Left renal cortex interstitium (tissue), 4 donors: ENCODE measurements at places on chromosomes 16 and 17.

DNA sequence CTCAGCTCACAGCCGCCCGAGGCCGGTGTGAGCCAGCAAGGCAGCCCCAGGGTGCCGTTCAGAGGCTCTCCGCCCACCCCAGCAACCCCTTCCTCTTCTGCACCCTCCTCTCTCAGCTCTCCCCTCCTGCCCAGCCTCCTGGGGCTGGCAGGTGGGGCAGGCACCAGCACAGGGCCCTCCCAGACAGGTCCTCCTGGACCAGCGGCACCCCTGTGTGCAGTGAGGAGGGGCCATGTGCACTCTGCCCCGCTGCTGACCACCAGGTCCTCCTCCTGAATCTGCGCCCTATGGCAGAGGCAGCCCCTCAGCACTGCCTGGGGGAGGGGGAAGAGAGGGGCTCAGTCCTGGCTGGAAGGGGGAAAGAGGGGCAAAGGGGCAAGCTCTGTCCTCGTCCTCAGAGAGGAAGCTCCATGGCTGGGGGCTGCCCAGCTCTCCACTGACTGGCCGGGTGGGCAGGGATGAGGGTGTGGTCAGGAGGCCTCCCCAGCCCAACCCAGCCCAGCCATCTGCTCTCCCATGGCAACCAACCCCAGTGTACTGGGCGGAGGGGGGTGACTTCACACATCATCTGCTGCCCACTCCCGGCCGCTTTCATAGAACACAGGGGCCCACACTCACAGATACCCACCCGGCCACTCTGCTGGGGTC is 5.4 kb upstream of the BCAR1 start:
- DNase-seq: no peak

DNA sequence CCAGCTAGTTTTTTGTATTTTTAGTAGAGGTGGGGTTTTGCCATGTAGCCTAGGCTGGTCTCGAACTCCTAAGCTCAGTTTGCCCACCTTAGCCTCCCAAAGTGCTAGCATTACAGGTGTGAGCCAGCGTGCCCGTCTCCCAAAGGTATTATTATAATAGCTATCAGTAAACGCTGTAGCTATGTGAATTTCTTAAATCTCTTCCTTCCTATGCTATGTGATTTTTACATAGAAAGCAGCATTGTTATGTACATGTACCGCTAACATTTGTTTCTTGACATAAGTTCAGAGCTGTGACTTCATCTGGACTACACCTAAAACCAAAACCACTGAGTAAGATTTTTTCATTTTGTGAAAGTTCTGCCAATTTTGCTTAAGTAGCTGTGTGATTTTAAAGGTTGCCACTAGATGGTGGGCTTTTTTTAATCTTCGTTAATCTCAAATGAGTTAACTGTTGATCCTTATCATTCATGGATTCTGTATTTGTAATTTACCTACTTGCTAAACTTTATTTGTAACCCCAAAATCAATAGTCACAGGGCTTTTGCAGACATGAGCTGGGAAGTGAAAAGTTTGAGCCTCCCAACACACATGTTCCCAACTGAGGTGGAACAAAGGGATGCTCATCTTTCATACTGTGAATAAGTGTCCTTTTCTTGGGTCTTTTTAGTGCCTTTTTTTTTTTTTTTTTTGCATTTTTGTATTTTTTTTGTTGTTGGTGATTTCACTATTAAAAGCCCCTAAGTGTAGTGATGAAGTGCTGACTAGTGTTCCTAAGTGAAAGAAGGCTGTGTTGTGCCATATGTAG is 21.9 kb downstream of the PRKAR1A start:
- DNase-seq: no peak

GRCh38 chr17:3641717-3642486 is 5.3 kb downstream of the CTNS start:
- no peak for DNase-seq

DNA sequence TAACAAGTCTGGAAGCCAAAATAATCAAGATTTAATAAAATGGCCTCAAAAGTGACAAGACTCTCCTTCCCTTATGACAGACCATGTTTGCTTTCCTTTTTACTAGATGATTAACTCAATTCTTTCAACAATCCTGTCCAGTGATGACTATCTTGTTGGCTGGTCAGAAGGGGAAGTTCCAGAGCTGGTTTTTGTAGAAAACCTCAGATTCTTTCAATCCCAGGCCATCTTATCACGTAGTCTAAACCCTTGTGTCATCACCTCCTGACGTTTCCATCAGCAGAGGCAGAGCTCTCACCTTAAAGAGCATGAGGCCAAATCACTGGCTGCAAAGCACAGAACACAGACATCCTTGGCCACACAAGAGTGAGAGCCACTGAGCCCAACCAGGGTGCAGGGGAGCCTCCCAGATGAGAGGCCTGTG is 125.3 kb downstream of the ANKRD11 start:
- no peak for DNase-seq

GRCh38 chr17:10216213-10216938 is 18.0 kb upstream of the GAS7 start:
- no peak for DNase-seq

DNA sequence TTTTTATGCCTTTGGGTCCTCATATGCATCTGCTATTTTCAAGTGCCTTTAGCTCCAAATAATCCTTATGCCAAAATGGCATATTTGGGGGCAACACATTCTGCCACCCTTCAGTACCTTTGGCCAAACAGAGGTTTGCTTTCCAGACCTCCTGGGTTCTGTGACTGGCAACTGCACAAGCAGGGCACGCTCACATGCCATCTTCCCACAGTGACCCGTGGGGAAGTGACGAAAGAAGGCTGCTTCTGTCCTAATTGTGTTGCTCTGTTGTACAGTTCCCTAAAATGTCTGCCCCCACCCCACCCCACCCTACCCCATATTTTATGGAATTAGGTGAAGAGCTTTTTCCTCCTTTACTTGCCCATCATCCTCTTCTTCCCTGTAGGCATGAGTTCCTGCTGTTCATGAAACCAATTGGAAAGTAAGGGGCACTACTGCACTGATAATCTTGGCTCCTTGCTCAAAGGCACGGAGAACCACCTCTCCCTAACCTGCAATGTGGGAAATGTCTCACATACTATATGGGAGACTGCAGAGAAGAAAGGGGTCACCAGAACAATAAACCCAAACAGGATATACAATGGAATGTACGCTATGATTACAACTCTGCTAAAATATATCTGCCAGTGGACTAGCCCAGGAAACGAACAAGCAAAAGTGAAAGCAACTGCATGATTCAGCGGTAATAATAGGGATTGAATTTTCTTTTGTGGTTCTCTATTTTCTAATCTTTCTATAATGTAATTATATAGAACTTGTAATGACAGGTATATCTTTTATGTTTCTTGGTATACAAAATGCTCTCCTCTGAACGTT is 3.3 kb upstream of the SLFN12L start:
- no peak for DNase-seq
